CD4-positive, alpha-beta T cell treated with Interleukin-12 subunit alpha and Interleukin-12 subunit beta, for 1 hour (primary cell): ENCODE measurements at places on chromosomes 3 and 15.
A peak's percentile ranks its signal among the peaks of the same experiment; 100 is the strongest.

- no peak for DNase-seq
Measured at GRCh38 chr15:49521802-49522201, 98.8 kb downstream of the FGF7 start.

- DNase-seq, result no peak
Measured at GRCh38 chr3:128174675-128175590, 21.7 kb downstream of the EEFSEC start.

- no peak for DNase-seq
Measured at GRCh38 chr3:174862101-174862500, 3.0 kb downstream of the NAALADL2 start.

- DNase-seq, result no peak
Measured at GRCh38 chr3:102290241-102290640, 144.6 kb upstream of the ZPLD1 start.

- no peak for DNase-seq
Measured at GRCh38 chr3:98705212-98705611, 57.9 kb upstream of the ST3GAL6 start.

DNA sequence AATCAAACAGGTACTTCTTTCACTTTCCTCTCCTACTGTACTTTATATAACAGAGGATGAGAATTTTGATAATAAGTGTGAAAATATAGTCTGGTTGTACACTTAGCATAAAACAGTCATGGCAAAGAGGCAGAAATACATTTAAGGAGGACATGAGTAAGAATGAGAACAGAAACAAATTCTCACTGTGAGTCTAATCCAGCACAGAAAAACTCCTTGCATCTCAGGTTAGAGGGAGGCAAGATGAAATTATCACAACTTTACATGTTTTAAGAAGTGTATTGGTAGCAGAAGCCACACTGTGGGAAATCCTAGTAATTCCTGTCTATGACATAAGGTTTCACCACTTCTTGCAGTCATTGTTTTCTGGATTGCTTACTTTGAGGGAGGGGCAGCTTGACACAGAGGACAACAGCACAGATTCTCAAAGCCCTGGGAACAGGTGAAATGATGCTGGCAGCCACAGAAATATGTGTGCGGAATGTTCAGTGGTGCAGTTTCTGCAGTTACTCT lies 733.6 kb upstream of the GBE1 start:
- DNase-seq, result no peak

DNA sequence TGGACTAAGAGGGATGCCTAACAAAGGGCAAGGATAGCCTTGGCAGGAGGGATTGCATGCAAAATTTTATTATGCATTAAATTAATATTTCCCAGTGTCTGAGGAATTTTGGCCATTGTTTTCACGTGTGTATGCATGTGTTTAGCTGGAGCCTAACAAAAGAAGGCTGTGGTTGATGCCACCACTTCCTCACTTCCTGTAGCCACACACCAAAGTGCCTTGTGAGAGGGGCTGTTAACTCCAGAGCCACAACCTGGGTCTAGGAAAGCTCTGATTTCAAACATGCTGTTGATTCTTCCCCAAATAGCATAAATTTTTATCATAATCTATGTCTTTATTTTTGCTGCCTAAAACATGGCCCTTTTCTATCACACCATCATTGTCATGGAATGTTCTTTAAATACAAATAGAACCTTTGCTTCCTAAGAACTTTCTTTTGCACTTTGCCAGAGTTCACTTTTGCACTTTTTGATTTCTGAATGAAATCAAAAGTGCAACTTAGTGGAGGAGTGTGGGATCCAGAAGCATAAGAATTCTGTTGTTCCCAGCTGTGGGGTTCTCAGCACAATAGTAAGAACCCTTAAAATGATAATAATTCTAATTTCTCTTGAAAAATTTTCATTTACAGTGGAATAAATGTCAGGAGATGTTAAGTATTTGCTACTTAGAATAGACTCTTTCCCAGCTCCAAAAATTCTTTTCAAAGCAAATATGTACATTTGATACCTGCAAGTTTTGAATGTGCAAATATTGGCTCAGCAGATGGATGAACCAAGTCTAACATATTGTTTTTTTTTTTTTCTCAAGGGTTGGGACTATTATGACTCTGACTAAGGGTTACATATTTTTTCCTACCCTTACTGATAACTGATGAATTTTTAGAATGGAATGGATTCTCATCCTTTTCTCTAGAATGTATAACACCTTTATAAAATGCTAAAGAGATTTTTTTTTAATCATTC lies 35.6 kb upstream of the SPTSSB start:
- DNase-seq, result peak; percentile 21

- no peak for DNase-seq
Measured at GRCh38 chr3:139112230-139112558, 67.5 kb upstream of the PRR23C start.

DNA sequence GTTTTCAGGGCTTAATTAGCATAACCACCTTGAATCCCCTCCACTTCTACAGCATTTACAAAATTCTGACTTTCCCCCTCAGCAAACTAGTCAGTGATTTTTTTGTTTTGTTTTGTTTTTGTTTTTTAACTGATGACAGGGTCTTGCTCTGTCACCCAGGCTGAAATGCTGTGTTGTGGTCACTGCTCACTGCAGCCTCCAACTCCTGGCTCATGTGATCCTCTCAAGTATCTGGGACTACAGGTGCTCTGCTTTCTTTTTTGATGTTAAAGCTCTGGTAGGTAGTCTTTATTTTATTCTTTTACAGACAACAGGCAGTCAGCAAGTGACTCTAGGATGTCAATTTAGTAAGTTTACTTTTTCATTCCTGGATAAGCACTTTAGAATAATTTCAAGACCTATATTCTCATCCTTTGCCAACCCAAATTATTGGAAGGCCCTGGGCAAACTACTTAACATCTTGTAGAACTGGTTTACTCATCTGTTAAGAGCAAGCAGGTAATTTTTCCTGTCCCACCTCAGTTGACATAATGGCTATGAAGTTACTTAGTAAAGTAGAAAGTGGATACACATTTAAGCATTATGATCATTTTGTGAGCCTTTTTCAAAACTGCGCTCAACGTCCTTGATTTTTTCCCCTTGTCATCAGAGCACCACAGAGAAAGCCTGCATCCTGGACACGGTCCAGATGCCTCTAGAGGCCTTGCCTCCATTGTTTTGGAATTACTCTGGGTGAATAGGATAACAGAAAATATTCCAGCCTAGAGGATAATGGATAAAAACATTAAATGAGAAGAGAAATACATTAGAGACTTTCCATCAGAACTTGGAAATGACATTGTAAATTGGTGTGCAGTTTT lies 69.9 kb upstream of the NDUFB4 start:
- no peak for DNase-seq
